Fibroblast of skin of scalp (primary cell): ENCODE measurements at places on chromosomes 4 and X.
A peak's percentile ranks its signal among the peaks of the same experiment; 100 is the strongest.

- DNase-seq = peak; percentile 82
Measured at GRCh38 chr4:113278324-113278934, 229.0 kb downstream of the ANK2 start.

GRCh38 chr4:183857040-183857439 is 48.1 kb upstream of the STOX2 start:
- DNase-seq = no peak

- no peak for DNase-seq
Measured at GRCh38 chr4:8874896-8875680, 3.4 kb upstream of the HMX1 start.

- DNase-seq = peak; percentile 26
Measured at GRCh38 chr4:140116442-140117104, 37.4 kb downstream of the MAML3 start.

DNA sequence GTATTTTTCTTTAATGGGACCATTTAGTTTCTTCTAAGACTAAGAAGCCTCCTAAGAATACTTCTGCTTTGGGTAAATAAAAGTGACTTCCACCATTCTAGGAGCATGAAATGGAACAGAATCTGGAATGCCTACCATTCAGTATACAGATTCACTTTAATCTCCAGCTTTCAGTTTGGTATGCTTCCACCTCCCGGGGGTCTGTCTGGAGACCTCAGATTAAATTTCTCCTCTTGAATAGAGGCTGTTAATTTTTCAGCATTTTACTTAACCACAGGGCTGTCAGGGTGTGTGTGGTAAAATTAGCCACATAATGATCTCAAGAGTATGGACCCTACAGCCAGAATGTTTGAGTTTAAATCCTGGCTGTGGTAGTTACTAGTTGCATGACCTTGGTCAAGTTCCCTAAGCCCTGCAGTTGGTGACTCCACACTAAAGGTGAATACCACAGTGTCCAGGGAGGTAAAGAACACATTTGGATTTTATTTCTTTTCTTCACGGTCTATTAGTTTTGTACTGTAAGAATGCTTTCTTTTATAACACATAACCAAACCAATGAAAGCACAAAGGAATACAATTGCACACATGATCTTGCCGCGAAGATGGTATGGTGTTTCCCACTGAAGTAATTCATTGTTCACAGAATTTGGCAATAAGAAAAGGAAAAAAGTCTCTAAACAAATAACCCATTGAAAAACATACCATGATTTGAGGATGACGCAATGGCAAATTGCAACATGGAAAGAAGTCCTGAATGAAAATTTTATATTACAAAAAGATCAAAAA is 37.3 kb upstream of the TRIM2 start:
- peak; percentile 59 for DNase-seq

- DNase-seq = no peak
Measured at GRCh38 chr4:45668128-45668527, 455.7 kb downstream of the GABRG1 start.

DNA sequence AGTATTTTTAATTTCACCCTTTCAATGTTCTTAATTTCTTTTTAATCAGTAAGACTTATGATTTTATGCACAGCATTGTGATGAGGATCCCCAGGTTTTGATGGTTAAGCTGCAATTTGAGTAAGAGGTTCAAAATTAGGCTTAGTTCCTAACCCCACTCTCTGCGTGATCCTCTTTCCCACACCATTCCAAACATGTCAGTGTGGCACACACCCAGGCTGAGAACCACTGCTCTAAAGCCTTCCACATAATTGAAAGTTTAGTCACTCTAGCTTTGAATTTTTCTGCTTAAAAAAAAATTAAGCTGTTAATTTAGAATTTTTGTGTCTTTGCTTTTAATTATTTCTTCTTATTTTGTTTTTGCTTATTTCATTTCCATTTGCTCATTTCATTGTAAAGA is 68.8 kb upstream of the SLC7A11 start:
- DNase-seq = peak; percentile 90

- DNase-seq = peak; percentile 74
Measured at GRCh38 chrX:10011261-10011931, 44.2 kb downstream of the CLDN34 start.

GRCh38 chr4:7501314-7501713 is 66.6 kb upstream of the PSAPL1 start:
- no peak for DNase-seq

- DNase-seq = peak; percentile 43
Measured at GRCh38 chr4:76087007-76087769, 12.7 kb downstream of the ART3 start.

GRCh38 chrX:120727452-120727851 is 97.6 kb upstream of the C1GALT1C1 start:
- DNase-seq = no peak

GRCh38 chr4:17358241-17358640 is 153.6 kb downstream of the QDPR start:
- DNase-seq = peak; percentile 19

GRCh38 chr4:70704931-70705182 is 16.5 kb downstream of the UTP3 start:
- no peak for DNase-seq

DNA sequence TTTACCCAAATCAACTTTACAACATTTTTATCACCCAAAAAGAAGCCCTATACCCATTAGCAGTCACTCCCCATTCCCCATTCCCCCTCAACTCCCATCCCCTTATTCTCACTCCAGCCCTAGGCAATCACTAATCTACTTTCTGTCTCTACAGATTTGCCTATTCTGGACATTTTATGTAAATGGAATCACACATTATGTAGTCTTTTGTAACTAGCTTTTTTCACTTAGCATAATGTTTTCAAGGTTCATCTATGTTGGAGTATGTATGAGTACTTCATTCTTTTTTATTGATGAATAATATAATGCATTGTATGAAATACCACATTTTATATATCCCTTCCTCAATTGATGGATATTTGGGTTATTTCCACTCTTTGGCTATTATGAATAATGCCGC is 36.1 kb upstream of the HERC5 start:
- DNase-seq = no peak

GRCh38 chr4:164894702-164895101 is 17.7 kb downstream of the APELA start:
- DNase-seq = no peak

GRCh38 chr4:76429636-76430035 is 5.4 kb upstream of the SHROOM3 start:
- no peak for DNase-seq

- peak; percentile 67 for DNase-seq
Measured at GRCh38 chr4:10740891-10741620, 56.5 kb upstream of the CLNK start.

DNA sequence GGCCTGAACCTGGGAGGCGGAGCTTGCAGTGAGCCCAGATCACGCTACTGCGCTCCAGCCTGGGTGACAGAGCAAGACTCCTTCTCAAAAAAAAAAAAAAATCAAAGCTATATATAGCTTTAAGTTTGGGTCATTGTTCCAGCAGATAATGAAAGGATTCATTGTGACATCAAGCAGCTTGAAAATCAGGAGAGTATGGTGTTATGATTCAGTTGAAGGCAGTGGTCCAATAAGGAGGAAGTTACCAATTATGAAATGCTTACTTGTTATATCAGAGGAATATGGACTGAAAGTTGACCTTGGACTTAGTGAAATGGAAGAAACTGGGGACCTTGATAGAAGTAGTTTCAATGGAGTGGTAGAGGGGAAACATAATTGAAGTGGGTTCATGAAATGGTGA is 140.4 kb upstream of the MAD2L1 start:
- DNase-seq = no peak

DNA sequence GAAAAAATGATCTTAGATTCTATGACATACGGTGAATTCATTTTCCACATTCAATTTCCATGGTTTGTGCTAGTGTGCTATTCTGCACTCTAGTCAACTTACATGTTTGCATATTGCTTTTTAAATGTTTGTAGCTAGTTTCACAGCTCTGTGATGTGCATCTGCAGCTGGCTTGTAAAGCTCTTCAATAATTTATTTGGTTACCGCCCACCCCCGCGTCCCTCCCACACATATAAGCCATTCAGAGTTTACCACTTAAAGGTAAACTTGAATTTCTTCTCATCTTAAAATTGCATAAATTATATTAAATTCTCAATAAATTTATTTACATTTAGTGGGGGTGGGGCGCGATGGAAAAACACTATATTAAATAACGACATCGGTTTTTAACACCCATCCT is 291 bp upstream of the NBDY start:
- DNase-seq = no peak

- DNase-seq = no peak
Measured at GRCh38 chrX:147763131-147763530, 148.6 kb upstream of the FMR1 start.

DNA sequence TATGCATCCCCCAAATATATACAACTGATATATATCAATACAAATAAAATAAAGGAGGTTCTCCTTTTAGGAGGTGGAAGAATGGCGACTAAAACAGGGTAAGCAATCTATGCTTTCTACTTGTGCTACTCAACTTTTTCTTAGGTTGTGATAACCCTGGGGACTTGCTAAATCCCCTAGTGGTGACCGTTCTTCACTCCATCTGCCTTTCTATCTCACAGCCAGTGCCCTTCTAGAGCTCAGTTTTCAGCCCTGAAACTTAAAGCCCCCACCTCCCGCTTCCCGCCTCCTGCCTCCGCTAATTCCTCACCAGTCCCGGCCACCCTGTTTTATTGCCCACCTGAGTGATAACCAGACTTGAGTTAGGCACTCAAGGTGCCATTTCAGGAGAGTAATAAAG is 15.5 kb upstream of the ESX1 start:
- no peak for DNase-seq

GRCh38 chr4:181613200-181613599 is 630.0 kb upstream of the TENM3 start:
- DNase-seq = peak; percentile 53

DNA sequence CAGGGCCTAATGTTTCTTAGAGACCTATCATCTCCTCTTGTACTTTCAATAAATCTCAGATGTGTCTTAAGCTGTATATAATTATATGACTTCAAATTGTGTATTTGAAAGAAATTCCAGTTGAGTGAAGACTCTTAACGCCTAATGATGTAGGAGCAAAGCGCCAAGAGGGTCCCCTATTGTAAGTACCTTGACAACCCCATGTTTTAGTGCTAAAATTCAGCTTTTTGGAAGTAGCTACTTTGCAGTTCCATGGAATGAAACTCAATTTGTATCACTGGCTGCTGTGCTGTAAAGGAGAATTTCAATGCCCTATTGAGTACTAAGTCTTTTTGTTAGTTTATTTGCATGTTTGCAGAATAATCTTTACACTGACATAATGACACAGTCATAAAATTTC is 1826.6 kb upstream of the AGA start:
- no peak for DNase-seq

GRCh38 chr4:28232376-28232775 is 1371.7 kb downstream of the STIM2 start:
- no peak for DNase-seq
